CD4-positive, alpha-beta T cell (primary cell): ENCODE measurements at places on chromosomes 16 and 17. TPM values are rescaled to one million over a fixed set of nuclear protein-coding genes. Genes with fewer than 3 reads are reported as not detected.

DNA sequence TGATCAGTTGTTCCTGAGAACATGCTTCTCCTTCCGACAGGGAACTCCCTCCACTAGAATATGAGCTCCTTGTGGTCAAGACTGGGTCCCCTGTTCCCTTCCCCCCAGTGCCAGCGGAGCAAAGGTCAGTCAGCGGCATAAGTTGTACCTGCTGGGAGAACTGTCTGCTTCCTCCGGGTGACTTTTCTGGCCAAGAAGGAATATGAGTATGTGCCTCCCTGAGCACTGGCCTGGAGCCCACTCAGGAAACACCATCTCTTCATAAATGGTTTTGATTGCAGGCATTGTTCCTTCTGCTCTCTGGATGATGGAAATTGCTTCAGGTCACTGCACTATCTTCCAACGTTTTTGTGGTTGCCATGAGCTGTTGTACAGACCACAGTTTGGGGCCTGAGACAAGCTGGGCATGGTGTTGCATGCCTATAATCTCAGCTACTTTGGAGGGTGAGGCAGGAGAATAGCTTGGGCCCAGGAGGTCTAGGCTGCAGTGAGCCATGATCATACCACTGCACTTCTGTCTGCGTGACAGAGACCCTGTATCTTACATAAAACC lies 2.9 kb upstream of the P4HB start:
- no peak overlapping the region for H3K4me3 ChIP-seq
- peaks cover 72% of the 10 kb centered on the region for H3K4me1 ChIP-seq
- no peak for DNase-seq

GRCh38 chr17:68356520-68356919 lies 65.2 kb downstream of the ARSG start:
- H3K4me1 ChIP-seq = peaks cover 79% of the 10 kb centered on the region
- H3K27me3 ChIP-seq = no peaks in the 10 kb centered on the region
- no peak overlapping the region for H3K27ac ChIP-seq
- H3K4me3 ChIP-seq = peak overlapping the region; percentile 11

DNA sequence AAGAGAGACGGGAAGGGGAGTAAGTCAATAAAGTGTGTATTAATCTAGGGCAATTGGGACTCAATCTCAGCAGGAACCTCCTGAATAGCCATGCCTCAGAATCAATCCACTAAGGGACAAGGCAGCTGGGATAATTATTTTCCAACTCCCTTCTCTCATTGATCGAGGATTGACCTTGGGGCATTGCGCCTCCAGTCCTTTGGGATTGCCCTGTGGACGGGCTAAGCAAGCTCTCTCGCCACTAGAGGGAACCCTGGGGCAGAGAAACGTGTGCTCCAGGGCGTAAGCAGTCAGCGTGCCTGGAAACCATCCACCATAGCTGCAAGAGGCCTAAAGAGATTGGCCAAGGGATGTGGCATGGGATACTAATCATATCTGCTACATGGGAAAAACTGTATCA lies 53.9 kb upstream of the ERCC4 start:
- DNase-seq = peak; percentile 2
- H3K27me3 ChIP-seq = peaks cover 6% of the 10 kb centered on the region
- no peaks in the 10 kb centered on the region for H3K36me3 ChIP-seq
- H3K27ac ChIP-seq = no peak overlapping the region
- no peaks in the 10 kb centered on the region for H3K4me1 ChIP-seq

- peaks cover 57% of the 10 kb centered on the region for H3K27me3 ChIP-seq
- H3K4me1 ChIP-seq = no peaks in the 10 kb centered on the region
- H3K27ac ChIP-seq = no peak overlapping the region
- no peak for DNase-seq
- no peaks in the 10 kb centered on the region for H3K36me3 ChIP-seq
- no peak overlapping the region for H3K4me3 ChIP-seq
These were observed 127.9 kb downstream of the RBFOX3 start for GRCh38 chr17:79482727-79483521.

Gene SUMO2
- total RNA-seq = 207 TPM

- H3K4me3 ChIP-seq = no peak overlapping the region
- H3K36me3 ChIP-seq = peaks cover 2% of the 10 kb centered on the region
- no peak overlapping the region for H3K27ac ChIP-seq
These were observed 5.8 kb downstream of the PCTP start for GRCh38 chr17:55756689-55757088.

GRCh38 chr17:1188812-1189504 lies 9.2 kb upstream of the ABR start:
- H3K4me1 ChIP-seq = peaks cover 9% of the 10 kb centered on the region
- no peaks in the 10 kb centered on the region for H3K27me3 ChIP-seq
- DNase-seq = no peak
- H3K36me3 ChIP-seq = no peaks in the 10 kb centered on the region
- H3K27ac ChIP-seq = no peak overlapping the region
- H3K4me3 ChIP-seq = no peak overlapping the region

GRCh38 chr17:36111068-36111490 lies 7.5 kb downstream of the CCL4 start:
- no peaks in the 10 kb centered on the region for H3K36me3 ChIP-seq
- H3K27me3 ChIP-seq = peaks cover 5% of the 10 kb centered on the region
- no peak overlapping the region for H3K4me3 ChIP-seq
- no peak for DNase-seq
- no peak overlapping the region for H3K27ac ChIP-seq
- peaks cover 16% of the 10 kb centered on the region for H3K4me1 ChIP-seq

Gene CDC42EP4
- 2.9 TPM for total RNA-seq

Gene KCNH6
- total RNA-seq = not detected

- DNase-seq = no peak
- H3K4me1 ChIP-seq = peaks cover 23% of the 10 kb centered on the region
- H3K36me3 ChIP-seq = peaks cover 71% of the 10 kb centered on the region
- H3K27ac ChIP-seq = no peak within 1 kb of the TSS
- H3K4me3 ChIP-seq = no peak within 1 kb of the TSS
- H3K27me3 ChIP-seq = no peaks in the 10 kb centered on the region
These were observed at the start of gene SOX15 for GRCh38 chr17:7589891-7590691. Gene SOX15 (minus strand): TSS chr17:7590094. CDS start chr17:7589676, 418 bp downstream.

DNA sequence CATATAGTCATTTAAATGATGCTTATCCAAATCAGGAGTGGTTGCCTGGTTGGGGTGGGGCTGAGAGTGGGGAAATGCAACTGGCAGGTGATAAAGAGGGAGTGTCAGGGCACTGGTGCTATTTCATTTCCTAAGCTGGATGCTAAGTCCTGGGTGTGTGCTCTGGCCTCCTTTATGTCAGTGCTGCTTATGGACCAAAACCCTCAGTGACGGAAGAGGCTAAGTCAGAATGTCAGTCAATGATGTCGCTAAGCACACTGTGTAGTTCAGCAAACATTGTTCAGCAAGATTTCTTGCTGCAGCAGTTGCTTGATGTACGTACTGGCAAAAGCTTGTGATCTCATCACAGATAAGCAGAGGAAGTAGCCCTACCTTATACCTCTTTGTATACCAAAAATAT lies 16.4 kb upstream of the FLCN start:
- peaks cover 2% of the 10 kb centered on the region for H3K4me1 ChIP-seq
- H3K27ac ChIP-seq = no peak overlapping the region
- no peak for DNase-seq
- H3K4me3 ChIP-seq = no peak overlapping the region

Gene ENGASE
- 49.8 TPM for total RNA-seq

- no peak for DNase-seq
- peaks cover 71% of the 10 kb centered on the region for H3K4me1 ChIP-seq
- peaks cover 79% of the 10 kb centered on the region for H3K36me3 ChIP-seq
These were observed 4.0 kb upstream of the FTSJ3 start for GRCh38 chr17:63831505-63831904.

Gene TSPOAP1
- total RNA-seq = 17.8 TPM
